AG09309 (cell line): ENCODE measurements at places on chromosomes 6 and 20.
A peak's percentile ranks its signal among the peaks of the same experiment; 100 is the strongest.

- DNase-seq: no peak
Measured at GRCh38 chr20:48246061-48246790, 460.9 kb upstream of the SULF2 start.

DNA sequence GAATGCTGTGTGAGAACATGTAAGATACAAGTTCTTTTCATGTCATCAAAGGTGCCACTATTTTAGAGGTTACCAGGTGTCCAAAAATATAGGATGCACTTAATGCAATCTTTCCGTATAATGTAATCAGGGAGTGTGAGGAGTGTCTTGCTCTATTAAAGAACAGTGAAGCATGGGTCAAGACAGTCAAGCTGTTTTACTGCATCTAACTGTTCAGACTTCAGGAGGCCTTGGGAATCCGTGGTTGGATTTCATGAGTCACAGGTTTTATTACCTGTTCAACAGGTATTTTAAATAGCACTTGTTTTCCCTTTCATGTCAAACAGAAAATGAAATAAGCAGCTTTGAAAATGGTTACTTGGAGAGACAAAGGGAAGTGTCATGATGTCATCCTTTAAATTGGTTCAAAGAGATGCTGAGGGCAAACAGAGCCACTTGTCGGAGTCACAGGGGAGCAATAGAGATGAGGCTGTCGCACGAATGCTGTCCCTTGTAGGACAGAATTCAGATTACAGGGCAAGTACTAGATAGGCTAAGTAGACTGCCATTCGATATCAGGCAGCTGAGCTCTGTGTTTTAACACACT is 621.5 kb downstream of the QKI start:
- no peak for DNase-seq

GRCh38 chr6:15484821-15485220 is 178.0 kb downstream of the DTNBP1 start:
- DNase-seq: no peak

DNA sequence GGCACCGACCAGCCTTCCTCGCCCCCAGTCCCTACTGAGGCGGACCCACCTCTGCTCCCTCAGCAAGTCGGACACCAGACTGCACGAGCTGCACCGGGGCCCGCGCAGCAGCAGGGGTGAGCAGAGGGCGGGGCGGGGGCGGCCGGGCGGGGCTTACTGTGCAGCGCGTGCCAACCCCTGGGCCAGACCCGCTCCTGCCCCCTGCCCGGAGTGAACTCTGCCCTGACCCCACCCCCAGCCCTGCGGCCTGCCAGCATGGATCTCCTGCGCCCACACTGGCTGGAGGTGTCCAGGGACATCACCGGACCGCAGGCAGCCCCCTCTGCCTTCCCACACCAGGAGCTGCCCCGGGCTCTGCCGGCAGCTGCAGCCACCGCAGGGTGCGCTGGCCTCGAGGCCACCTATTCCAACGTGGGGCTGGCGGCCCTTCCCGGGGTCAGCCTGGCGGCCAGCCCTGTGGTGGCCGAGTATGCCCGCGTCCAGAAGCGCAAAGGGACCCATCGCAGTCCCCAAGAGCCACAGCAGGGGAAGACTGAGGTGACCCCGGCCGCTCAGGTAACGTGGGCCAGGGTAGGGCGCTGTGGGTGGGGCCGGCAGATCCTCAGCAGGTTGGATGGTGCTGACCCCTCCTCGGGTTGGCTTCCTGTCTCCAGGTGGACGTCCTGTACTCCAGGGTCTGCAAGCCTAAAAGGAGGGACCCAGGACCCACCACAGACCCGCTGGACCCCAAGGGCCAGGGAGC is 1.5 kb upstream of the SLC2A4RG start:
- no peak for DNase-seq

- DNase-seq: no peak
Measured at GRCh38 chr20:44705364-44706094, 9.6 kb upstream of the CCN5 start.

- DNase-seq: no peak
Measured at GRCh38 chr6:32177183-32177787, 920 bp upstream of the RNF5 start.

DNA sequence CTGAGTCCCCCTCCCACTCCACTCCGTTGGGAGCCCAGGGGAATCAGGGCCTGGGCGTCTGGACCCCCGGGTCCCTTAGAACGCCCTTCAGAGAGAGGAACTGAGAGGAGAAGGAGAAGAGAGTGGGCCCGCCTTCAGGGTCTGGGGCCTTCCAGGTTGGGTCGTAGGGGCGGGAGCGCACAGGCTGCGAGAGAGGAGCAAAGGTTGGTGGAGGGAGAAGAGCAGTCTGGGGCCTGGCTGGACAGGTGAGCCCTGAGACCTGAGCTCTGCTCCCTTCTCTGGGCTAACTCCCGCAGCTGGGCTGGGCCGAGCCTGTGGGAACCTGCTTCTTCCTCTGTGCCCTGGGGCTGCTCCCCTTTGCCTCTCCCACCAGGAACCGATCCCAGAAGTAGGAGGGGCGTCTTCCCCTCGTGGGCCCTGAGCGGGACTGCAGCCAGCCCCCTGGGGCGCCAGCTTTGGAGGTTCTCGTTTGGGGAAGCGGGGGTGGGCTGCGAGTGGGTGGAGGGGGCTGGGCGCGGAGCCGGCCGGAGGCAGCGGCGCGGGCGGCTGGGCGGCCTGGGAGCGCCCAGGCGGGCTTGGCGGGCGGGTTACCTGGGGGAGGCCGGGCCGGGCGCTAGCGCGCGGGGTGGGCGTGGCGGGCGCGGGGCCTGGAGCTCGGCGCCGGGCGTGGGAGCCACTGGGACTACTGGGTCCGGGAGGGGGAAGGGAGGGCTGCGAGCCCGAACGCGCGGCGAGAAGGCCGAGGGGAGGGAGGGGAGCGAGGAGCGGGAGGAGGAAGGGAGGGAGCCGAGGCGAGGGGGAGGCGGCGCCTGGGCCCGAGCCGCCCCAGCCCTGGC is at the start of gene DDR1:
DDR1 (plus strand) TSS at position 835 of the 836 bp plus-strand sequence. CDS start 4,211 bp downstream, outside the sequence.
- no peak for DNase-seq

DNA sequence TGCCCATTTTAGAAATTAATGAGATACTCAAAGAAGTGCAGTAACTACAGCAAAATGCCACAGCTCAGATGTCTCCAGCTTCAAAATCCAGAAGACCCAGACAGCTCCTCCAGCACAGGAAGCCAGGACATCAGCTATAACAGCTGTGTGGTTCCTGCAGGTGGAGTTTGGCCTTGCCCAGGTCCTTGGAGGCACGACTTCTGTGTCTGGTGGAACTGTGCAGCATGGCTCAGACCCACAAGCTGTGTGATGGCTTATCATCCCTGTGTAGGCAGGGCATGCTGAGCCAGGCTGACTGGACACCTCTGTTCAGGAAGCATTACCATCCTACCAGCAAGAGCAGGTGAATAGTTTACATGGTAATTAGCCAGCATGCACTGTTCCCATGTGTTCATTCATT is 26.5 kb upstream of the CD93 start:
- DNase-seq: no peak

- DNase-seq: no peak
Measured at GRCh38 chr6:41439524-41440418, 104.4 kb downstream of the NCR2 start.

DNA sequence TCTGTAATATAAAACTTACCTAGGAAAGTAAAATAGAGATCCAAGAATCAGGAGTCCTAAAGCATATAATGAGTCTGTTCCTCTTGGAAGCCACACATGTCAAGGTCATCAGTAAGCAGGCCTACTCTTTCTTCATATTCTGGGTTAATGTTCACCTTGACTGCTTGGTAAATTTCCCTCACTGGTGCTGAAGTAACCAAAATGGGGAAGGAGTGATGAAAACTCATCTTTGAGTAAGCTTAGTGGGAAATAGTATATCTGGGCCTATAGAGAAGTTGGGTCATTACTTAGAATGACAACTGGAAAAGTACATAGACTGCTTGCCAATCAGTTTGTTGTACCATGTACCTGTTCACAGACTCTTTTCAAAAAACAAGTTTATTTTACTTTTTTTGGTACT is 6.6 kb downstream of the TSPYL4 start:
- no peak for DNase-seq

DNA sequence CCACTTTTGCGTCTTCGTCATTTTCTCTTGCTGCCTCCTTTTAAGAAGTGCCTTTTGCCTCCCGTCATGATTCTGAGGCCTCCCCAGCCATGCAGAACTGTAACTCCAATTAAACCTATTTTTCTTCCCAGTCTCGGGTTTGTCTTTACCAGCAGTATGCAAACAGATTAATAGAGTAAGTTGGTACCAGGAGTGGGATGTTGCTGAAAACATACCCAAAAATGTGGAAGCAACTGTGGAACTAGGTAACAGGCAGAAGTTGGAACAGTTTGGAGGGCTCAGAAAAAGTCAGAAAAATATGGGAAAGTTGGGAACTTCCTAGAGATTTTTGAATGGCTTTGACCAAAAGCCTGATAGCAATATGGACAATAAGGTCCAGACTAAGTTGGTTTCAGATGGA is 309.2 kb downstream of the MEI4 start:
- DNase-seq: no peak

DNA sequence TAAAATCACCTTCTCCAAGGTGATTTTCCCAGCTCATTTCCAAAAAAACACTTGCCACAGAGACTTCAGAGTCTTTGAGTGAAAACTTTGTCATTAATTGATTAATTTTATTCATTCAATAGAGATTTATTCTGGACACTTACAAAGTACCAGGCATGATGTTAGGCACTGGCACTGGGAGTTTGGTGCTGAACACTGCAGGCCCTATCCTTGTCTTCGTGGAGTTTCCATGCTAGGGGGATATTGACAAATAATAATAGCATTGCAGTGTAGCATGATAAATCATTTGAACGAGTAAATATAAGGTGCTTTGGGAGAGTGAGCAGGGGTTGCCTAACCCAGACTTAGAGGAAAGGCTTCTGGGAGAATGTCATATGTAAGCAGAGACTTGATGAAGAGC is 145.7 kb downstream of the SOX4 start:
- no peak for DNase-seq

- no peak for DNase-seq
Measured at GRCh38 chr20:57429159-57429496, 37.9 kb downstream of the RBM38 start.

DNA sequence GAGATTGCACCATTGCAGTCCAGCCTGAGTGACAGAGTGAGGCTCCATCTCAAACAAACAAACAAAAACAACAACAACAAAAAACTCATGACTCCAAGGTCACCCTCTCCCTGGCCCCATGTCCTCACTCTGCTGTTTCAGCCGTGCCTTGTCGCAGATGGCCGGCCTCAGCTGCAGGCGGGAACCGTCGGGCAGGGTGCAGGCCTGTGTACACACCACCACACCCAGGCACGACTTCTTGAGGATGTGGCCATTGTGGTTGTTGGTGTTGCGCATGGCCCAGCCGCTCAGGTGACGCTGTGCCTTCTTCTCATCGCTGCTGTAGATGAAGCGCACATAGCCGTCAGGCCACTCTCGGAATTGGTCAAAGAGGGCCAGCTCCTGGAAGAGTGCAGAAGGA is 4.8 kb downstream of the GCM2 start:
- no peak for DNase-seq

DNA sequence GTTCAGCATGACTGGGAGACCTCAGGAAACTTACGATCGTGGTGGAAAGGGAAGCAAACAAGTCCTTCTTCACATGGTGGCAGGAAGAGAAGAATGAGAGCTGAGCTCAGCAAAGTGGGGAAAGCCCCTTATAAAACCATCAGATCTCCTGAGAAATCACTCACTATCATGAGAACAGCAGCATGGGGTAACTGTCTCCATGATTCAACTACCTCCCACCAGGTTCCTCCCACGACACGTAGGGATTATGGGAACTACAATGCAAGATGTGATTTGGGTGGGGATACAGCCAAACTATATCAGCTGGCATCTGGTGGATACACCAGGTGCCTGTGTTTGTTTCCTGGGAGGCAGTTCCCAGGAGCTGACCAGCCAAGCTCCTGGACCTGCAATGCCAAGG is 4.9 kb downstream of the DDO start:
- DNase-seq: no peak

DNA sequence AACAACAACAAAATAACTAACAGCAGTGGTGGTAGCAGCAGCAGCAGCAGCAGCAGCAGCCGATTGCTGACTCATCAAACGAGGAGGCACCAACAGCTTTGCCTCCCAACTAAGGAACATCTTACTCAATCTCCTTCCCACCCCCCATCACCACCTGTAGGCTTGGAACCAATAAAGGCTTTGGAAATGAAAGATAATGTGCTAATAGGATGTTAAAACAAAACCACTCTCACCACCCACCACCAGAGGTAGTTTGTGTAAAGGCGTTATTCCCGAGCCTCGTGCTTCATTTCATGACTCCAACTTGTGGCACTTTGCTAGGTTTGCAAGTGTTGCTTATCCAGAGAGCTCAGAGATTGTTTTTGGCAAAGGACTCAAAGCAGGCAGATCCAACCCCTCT is 346.5 kb downstream of the CD83 start:
- no peak for DNase-seq

GRCh38 chr20:2320813-2321658 is 25.2 kb downstream of the TGM3 start:
- DNase-seq: no peak

GRCh38 chr20:21503345-21503744 is 10.5 kb downstream of the NKX2-2 start:
- peak; percentile 23 for DNase-seq

DNA sequence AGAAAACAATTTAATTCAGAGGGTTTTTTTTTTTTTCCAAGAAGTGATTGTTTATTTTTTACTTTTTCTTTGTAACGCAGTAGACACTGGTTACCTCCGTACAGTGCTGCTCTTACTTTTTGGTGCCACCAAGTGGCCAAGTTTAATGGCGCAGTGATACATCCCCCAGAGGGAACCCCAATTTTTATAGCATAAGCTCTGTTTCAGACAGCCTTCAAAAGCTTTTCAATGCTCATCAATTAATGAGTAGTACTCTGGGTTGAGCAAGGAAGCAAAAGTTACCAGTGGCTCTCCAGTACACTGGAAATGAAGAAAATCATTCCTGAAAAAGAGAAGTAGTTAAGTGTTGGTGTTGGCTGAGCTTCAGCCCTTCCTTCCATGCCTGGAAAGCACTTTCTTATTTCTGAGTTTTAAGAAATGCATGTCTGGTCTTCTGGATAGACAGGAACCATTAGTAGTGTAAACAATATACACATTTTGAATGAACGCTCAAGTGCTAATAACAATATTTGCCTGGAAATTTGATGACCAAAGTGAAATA is 129.1 kb upstream of the SMLR1 start:
- no peak for DNase-seq

GRCh38 chr6:143337201-143337949 is 113.1 kb downstream of the ADAT2 start:
- DNase-seq: no peak

- no peak for DNase-seq
Measured at GRCh38 chr6:113539623-113540022, 317.5 kb upstream of the MARCKS start.
